Germinal center (tissue), 1 donor: ENCODE measurements at places on chromosomes 7 and 10.

- DNase-seq: peak; percentile 69
Observed at GRCh38 chr10:71608819-71609768, 110.5 kb downstream of the C10orf105 start.

DNA sequence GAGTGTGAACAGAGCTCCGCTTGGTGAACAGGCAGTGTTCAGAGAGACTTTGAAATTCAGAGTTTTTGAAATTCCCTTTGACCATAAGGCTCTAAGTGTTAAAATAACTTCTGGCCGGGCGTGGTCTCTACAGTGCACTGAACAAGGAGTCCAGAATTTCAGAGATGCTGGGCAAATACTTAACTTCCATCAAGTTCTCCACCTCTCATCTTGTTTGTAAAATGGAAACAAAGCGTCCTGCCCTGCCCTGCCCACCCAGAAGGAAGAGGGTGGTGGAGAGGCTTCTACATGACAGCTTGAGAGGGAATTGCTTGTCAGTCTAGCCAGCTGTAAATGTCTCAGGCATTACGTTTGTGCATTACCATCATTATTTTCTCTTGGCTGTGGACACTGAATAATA is 102.6 kb downstream of the RGS10 start:
- no peak for DNase-seq

DNA sequence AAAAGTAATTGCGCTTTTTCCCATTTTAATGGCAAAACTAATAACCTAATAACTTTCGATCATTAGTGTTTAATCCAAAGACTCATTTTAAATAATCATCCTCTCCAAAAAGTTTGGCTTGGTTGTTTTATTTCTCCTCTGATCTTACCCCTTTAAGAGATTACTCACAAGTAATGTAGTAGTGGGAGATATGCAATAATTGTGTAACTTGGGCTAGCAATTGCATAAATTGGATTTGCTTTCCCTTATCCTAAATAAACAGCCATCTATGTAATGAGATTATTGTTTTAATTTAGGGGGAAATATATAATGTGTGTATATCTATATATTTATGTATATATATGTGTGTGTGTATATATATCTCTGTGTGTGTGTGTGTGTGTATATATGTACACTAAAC is 82.5 kb downstream of the RNLS start:
- DNase-seq: no peak

DNA sequence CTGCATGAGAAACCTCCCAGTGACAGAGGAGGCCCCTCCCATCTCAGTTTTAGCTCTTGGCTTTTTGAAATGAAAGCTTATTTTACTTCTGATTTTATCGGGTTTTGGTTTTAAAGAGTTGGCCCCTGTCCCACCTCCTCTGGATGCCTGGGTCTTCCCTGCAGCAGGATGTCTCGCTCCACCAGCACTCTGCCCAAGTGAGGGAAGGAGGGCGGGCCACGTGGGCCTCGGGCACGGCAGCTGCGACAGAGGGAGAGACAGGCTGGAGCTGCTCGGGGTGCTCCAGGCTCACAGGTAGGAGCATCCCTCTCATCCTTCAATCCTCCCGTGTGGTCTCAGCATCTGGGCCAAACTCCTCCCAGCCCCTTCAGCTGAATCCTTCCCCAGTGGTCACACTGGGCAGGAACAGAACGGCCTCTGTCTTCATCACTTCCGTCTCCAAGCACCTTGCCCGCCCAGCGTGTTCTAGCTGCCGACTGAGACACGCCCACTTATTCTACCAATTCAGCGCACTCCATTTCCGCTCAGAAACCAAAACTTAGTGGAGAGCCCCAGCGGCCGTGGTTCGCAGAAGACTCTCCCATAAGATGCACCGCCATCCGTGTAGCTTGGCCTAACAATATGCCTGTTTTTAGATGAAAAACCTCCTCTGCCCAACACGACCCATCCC is 222.9 kb downstream of the GLRX3 start:
- DNase-seq: no peak

DNA sequence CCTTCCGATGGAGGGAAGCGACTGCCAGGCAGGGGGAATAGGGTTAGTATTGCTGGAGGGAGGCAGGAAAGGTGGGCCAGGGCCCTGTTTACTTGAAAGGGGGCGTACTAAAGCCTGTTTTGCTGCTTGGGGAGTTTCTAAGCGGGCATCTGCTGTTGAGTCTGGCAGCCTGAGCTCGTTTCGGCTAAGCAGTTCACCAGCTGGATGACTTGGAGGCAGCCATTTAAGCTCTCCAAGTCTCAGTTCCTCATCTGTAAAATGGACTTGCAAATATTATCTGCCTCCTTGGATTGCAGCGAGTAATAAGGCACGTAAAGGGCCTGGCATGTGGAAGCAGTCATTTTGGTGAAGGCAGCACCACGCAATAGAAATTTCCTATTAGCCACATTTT is 44.0 kb downstream of the LDB3 start:
- peak; percentile 82 for DNase-seq

DNA sequence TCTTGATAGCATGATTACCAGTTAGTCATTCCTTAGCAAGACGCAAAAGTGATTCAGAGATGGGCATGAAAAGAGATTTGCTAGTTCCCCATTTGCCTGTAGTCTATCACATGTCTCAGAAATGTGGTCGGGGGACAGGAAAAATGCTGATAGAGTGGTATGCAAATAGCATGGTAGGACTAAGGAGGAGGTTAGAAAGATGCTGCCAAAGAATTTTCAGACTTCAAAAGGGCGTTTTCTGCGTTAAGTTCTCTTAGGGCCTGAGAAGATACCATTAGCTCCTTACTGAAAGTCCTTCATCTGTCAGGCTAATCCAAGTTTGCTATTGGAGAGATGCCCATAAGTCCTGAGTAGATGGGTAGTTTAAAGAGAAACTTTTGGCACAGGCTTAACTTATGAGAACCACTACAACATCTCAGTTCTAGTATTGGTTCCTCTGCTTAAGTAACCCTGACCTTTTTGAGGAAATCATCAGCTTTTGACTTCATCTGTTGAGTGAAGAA is 2.7 kb downstream of the CALD1 start:
- no peak for DNase-seq

DNA sequence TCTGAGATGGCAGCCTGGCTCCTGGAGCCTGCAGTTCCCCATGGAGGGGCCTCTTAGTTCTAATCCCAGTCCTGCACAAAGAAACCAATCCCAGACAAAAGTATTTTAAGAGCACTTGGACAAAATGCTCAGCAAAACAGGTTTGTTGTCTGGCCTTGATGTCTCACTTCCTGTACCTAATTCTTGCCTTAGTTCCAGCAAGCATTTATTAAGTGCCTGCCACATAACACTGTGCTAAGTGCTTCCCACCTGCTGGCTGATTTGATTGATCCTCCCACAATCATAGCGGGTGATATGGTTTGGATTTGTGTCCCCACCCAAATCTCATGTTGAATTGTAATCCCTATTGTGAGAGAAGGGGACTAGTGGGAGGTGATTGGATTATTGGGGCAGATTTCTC is 65.7 kb upstream of the HABP2 start:
- no peak for DNase-seq

- DNase-seq: peak; percentile 100
Observed at GRCh38 chr10:104268713-104269645, at the start of gene GSTO2. Gene GSTO2 (plus strand): TSS chr10:104269184. CDS start chr10:104274916, 5,732 bp downstream.

GRCh38 chr10:71981876-71982230 is 17.7 kb downstream of the CHST3 start:
- no peak for DNase-seq

DNA sequence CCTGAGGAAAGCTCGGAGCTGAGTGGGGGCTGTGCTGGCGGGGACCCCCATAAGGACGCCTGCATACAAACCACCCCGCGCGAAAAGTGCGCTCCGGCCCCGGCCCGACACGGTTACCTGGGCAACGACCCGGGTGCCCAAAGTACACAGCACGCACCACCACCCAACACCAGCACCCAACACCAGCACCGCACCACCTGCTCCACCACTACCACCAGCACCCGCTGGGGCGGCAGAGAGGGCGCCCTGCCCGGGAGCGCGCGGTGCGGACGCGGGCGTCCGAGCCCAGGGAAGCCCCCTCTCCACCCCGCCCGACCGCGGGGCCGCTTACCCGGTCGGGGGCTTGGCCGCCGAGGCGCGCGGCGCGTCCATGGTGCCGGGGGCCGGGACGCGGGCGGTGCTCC is 345 bp downstream of the COBL start:
- no peak for DNase-seq

GRCh38 chr7:75599244-75599781 is 107.2 kb downstream of the SPDYE5 start:
- no peak for DNase-seq

DNA sequence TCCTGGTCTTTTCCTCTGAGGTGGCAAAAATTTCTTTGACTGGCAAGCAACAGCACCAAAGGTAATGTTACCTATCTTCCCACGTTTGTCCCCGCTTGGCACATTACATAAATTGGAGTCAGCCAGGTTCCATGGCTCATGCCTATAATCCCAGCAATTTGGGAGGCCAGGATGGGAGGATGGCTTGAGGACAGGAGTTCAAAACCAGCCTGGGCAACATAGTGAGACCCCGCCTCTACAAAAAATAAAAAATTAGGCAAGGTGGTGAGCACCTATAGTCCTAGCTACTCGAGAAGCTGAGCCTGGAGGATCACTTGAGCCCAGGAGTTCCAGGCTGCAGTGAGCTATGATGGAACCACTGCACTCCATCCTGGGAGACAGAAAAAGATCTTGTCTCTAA is 139.5 kb downstream of the IDE start:
- no peak for DNase-seq

- DNase-seq: peak; percentile 54
Observed at GRCh38 chr10:80500572-80501380, 36.9 kb upstream of the SH2D4B start.

GRCh38 chr7:14288701-14289100 is 299.2 kb upstream of the ETV1 start:
- no peak for DNase-seq

DNA sequence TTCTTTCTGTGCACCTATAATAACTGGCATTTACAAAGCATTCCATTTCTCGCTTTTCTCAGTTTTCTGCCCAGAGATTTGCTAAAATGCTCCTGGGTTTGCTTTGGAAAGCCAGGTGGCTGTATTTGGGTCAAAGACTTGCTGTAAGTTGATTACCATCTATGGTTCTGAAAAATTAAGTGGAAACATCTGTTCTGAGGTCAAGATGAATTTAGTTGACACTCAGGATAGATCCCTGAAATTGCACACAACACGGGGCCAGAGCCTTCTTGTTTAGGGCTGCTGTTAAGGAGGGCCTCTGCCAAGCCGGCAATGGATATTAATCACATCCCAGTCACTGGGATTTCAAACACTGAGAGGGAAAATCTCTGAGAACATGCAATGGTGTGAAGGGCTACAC is 111.6 kb upstream of the GLI3 start:
- DNase-seq: no peak

- DNase-seq: no peak
Observed at GRCh38 chr7:92137557-92137956, 3.3 kb upstream of the CYP51A1 start.

DNA sequence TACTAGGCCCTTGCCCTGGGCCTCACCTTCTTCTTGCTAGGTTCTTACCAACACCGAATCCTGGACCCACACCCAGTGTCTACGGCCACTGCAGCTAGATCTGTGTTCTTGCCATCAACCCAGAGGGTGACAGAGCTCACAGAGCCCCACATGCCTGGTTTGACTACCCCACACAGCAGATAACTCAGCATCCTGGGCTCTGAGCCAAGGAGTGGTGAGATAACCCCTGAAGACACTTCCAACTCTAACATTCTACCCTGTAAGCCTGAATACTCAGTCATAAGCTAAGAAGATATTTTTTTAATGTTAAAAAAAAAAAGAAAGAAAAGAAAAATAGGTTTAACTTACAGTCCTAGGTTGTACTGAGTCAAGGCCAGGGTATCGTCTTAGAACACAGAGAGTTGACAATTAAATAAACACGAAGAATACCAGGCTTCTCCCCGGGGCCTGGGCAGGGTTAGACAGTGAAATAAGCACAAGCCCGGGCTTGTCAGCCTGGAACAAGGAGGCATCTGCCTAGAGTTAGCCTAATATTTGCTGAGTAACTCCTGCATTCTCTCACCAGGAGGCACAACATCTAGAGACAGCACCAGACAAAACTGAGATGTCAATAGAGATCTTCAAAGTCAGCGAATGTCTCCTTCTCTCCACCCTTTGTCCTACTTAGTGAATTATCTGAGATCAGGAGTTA is 556.5 kb upstream of the LRRN3 start:
- DNase-seq: no peak

DNA sequence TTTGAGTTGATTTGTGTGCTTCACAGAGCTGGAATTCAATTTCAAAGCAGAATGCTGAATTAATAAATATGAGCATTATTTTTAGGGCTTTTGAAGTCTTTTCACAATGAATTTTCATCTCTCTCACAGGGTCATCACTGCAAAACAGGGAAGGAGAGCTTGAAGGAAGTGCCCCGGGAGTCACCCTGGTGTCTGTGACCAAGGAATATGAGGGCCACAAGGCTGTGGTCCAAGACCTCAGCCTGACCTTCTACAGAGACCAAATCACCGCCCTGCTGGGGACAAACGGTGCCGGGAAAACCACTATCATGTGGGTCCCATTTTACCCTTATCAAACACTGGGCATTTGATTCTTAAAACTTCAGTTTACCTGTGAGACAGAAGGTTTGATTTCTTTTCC is 217.7 kb downstream of the ABCA13 start:
- DNase-seq: no peak

DNA sequence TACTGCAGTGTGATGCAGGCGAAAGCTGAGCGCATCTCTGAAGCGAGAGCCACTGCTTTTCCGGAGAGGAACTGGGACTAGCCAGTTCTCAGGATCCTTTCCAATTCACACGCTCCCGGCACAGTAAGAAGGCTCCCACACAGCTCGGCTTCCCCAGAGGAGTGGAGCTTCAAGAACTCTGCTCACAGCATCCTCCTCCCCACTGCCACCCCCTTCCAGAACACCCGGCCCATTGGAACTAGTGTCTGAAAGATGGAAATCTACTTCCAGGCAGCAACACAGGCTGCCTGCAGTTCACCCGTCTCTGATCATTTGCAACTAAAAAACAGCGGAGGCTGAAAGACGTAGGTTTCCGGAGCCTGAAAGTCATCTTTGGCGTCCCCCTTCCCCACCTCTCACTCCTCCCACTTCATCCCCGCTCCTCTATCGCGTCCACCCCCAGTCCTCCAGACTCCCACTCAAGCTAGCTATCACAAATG is at the start of gene DGKB:
DGKB (minus strand) TSS at position 163 of the 479 bp plus-strand sequence.
- no peak for DNase-seq

DNA sequence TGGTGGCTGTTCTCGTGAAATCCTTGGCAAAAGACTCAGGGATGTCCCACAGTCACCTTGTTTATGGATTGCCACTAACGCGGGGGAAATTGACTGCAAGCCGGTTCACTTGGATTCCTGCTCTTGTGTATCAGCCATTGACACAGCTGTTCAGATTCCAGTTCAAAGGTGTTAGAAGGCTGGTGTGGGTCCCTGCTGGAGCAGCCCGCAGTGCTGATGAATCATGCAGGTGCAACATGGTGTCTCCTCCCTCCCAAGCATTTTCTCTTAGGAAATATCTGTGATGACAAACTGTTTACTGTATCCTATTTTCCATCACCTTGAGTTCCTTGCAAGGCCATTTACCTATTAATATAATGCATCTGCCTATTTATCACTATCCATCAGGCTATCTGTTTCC is 170.1 kb downstream of the GATA3 start:
- no peak for DNase-seq

- no peak for DNase-seq
Observed at GRCh38 chr10:4201866-4202825, 417.1 kb upstream of the KLF6 start.

- DNase-seq: no peak
Observed at GRCh38 chr7:122161628-122162027, 17.6 kb upstream of the AASS start.
